Activated CD8-positive, alpha-beta memory T cell treated with anti-CD3 and anti-CD28 coated beads, Interleukin-2, amount 10 ng/mL, durations not matched to agents 7 days and 5 days (primary cell): ENCODE measurements at places on chromosomes 12 and 14. TPM values are rescaled to one million over a fixed set of nuclear protein-coding genes. Genes with fewer than 3 reads are reported as not detected.

- no peak for DNase-seq
Observed at GRCh38 chr14:22427771-22428231, 161.2 kb downstream of the DAD1 start.

- no peak for DNase-seq
Observed at GRCh38 chr12:66694666-66695613, 16.1 kb upstream of the GRIP1 start.

DNA sequence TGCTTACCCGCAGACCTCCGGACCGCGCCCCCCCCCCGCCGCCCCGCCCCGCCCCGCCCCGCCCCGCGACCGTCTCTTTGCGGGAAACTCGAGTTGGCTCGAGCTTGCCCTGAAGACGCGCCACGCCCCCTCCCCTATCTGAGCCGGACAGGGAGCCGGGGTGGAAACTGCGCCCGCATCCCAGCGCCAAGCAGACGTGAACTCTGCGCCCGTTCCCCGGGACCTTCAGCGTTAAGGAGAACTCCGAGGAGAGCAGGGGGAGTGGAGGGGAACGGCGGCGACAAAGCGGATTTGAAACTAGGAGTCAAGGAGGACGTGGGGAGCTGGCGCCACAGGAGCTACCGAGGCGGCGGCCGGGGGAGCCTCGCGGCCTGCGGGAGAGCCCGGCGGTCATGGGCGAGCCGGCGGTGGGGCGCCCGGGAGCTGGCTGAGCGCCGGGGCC is at the start of gene KCNK13:
Gene KCNK13, plus strand, starts transcription at position 310 of the 442 bp plus-strand sequence. CDS start 212 bp downstream, outside the sequence.
- no peak for DNase-seq

The CEP170B gene
- total RNA-seq, result 4.6 TPM

The LGR5 gene
- total RNA-seq, result not detected

DNA sequence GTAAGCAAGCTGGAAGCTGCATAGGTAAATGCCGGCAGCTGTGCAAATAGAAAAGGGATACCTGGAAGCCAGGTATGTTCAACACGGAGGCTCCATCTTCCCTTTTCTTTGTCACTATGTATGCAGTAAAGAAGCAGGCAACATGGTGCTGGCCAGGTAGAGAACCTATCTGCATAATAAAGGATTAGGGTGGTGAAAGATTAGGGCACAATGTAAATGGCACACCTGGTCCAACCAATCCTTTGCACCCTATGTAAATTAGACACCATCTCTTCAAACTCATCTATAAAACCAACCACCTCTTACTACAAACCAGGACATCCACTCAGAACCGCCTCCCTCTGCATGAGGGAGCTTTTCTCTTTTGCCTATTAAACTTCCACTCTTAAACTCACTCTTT is 32.3 kb downstream of the RPS29 start:
- DNase-seq, result no peak

GRCh38 chr12:53058674-53059433 is 9.0 kb downstream of the TNS2 start:
- DNase-seq, result no peak

- DNase-seq, result no peak
Observed at GRCh38 chr14:37900561-37900960, 305.1 kb downstream of the TTC6 start.

GRCh38 chr12:13373131-13373530 is 176.6 kb downstream of the EMP1 start:
- DNase-seq, result no peak

DNA sequence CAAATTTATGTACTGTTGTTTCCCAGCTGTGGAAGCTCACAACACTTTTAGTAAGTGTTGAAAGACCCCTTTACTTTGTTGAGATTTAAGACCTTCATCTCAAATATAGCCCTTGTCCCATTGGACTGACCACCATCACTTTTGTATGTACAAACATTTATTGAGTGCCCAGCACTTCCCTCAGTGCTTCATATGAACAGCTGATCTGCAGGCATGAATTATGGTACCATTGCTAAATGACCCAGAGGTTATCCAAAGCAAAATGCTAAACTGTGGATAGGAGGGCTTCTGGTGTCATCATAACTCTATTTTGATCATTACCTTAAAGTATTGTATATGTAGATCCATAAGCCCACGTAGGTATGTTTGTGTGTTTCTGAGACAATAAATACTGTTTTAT is 285.7 kb upstream of the RGS6 start:
- DNase-seq, result no peak

GRCh38 chr14:92565040-92565717 is 51.6 kb downstream of the RIN3 start:
- DNase-seq, result no peak

The APAF1 gene
- total RNA-seq, result 27.9 TPM

GRCh38 chr12:57096099-57096572 is 7.2 kb downstream of the NAB2 start:
- no peak for DNase-seq

GRCh38 chr14:34733245-34733644 is 18.9 kb upstream of the CFL2 start:
- no peak for DNase-seq

DNA sequence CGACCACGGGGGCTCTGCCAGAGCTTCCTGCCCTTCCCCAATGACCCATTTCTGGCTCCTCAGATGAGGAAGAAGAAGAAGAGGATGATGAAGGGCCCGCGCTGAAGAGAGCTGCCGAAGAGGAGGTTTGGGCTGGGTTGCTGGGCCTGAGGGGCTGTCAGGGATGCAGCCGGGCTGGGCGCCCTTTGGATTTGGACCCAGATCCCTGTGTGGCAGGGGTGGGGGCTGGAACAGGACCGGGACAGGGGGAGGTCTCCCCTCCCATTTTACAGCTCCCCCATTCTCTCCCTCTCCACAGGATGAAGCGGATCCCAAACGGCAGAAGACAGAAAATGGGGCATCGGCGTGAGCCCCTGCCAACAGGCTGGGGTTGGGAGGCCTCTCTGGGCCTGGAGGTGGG is 2.2 kb upstream of the LAG3 start:
- DNase-seq, result no peak

The P2RX2 gene
- not detected for total RNA-seq

DNA sequence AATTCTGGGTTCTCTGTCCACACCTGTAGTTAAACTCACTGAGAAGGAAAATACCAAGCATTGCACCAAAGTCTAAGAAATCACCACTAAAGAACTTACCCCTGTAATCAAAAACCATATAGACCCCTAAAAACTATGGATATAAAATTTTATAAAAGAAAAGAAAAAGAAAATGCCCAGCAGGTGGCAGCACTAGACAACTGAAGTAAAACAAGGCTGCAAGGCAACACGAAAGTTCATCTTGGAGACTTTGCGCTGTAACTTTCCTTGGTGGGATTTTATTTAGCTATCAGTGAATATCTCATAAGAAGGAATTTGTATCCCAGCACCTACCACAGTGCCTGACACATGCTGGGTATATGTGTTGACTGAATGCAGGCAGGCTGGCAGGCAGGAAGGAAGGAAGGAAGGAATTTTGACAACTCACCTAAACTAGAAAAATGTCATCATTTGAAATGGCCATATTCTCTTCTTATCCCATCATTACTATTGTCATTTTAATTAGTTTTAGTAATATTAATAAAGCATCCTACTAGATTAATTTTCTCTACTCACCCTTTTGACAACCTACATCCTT is 68.2 kb upstream of the ETV6 start:
- peak; percentile 70 for DNase-seq

DNA sequence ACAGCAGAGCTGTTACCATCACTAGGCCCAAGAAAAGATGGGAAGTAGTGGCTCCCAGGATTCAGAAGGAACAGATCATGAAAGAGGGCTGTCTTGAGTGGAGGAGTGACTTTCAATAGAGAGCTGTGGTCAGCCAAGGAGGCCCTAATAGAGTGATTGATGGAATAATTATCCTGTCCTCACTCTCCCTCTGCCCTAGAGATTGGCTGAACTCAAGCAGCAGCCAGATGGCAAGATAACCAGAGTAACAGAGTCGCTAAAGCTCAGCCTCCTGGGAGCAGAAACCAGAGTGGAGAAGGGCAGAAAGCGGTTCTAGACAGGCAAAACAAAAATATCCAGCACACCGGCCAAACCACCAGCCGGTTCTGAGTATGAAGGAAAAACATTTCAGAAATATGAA is 23.1 kb downstream of the GMFB start:
- DNase-seq, result no peak

The KRT77 gene
- not detected for total RNA-seq

DNA sequence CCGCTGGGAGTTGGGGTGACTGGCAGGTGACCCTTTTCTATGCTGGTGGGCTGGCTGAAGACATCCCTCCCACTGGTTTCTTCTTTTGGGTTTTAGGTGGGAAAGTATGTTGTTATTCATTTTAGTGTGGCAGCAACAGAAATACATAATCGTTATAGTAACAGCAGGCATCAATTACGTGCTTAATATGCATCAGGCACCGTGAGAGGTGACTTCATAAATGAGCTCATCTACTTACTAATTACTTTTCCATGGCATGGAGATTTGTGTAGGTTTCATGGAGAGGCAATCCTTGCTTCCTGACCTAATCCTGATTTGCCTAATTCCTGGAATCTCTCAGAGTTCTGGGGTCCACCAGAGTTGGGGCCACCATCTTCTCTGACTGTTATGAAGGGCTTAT is 13.4 kb upstream of the CELA1 start:
- DNase-seq, result no peak

DNA sequence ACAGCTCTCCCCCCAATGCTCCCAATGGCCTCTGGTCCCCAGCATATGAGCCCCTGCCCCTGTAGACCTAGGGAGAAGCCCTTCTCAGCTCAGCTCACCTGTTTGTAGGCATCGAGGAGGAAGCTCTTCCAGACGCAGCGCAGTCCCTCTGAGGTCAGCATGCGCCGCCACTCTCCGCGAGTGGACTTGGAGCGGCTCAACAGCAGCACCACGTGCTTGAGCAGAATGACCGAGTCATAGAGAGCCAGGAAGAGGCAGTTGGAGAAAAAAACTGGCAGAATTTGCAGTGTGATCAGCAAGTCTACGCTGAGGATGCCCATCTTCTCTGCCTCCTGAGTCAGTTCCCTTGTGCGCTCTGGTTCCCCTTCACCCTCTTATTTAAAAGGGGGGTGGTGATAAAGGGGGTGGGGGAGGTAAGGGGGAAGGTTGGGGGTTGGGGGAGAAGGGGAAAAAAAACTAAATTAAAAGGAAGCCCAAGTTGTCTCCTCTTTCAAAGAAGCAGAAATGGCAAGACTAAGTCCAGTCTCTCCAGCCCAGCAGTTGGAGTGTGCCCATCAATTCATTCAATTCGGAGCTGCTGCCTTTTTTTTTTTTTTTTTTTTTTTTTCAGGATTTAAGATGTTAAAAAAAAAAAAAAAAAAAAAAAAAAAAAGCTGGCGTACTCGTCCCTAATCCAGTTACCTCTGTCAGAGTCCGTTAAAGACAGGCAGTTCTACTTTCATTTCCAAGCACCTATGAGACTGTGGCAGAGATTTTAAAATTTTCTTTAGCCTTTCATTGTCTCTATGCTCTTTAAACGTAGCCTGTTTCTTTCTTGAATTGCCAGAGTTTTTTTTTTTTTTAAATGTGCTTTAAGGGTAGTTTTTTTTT is at the start of gene DIO2:
Gene DIO2, minus strand, starts transcription at position 352 of the 870 bp plus-strand sequence. Its CDS starts 32 bp downstream, at position 320.
- no peak for DNase-seq

DNA sequence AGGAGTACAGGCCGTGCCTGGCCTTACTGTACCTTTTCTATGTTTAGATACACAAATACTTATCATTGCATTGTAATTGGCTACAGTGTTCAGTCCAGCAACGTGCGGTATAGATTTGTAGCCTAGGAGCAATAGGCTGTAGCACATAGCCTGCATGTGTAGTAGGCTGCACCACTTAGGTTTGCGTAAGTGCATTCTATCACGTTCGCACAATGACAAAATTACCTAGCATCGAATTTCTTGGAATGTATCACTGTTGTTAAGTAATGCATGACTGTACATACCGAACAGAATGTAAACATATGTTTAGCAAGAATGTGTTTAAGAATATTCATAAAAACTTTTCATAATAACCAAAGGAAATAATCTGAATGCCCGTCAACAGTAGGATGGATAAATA is 31.9 kb downstream of the VRTN start:
- no peak for DNase-seq

DNA sequence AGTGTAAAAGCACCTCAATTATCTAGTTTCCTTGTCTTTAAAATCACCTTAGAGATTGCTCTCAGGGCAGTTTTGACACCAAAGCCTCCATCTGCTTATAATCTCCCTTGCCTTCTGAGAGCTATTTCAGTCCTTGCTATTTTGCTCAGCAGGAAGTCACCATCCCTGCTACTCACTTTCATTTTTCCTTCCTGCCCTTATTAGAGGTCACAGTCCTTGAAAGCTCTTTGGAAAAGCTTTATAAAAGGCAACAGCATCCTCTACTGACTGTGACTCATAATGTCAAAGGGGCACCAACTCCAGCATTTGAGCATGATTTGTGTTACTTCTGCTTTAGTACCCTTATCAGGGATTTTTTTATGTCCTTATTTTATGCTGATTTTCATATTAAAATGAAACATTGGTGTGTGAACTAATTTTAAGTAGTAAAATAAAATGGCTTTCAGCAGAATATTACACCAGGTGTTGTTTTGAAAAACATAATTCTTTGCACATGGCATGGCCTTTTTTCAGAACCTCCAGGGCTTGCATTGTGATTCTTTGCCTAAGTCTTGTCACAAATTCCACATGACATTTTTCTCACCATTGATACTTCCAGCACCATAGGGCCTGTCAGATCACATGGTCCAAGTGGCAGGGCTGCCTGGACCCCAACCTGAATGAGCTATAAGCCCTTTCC is 213.0 kb downstream of the ADAMTS20 start:
- DNase-seq, result no peak

The LHX5 gene
- total RNA-seq, result not detected

- no peak for DNase-seq
Observed at GRCh38 chr12:126558219-126558618, 1493.0 kb downstream of the AACS start.

The RPS26 gene
- total RNA-seq, result 27.9 TPM

- no peak for DNase-seq
Observed at GRCh38 chr14:23366426-23366921, 1.5 kb upstream of the EFS start.

DNA sequence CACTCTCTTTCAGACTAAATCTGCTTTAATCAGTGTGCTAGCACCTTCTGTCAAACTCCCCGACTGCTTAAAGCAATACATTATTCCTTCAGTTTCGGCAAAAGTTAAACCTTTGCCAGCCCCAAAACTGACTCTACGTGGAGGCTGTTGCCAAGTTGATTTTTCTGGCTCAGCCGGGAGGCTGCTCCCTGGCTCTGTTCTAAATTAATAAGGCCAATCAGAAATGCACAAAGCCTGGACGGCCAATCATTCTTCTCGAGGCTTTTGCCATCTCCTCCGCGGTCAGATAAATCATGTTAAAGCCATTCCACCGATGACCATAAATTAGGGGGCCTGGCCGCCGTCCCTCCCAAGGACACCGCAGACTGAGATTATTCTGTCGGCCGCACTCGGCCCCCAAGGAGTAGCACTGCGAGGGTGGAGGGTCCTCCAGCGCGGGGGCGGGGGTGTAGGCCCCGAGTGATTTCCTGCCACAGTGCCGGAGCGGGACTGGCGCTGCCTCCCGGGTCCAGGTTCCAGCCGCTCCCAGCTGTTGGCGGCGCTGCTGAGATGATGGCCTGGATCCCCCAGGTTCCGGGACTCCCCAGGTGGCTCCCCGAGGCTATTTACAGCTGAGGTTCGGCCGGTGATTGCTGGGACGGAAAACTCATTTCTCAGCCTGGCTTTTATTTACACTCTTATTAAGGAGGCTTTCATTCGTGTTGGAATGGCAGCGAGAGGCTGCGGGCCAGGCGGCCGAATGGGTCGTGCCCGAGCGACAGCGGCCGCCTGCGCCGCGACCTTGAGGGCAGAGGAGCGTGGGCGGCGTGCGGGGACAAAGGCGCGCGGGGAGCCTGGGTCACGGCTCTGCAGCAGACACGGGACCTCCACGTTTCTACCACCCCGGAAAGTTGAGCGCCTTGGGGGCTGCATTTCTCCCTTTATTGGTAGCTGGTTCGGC is 165.1 kb downstream of the MON2 start:
- DNase-seq, result no peak
